Spleen (tissue), 13 donors: ENCODE measurements at places on chromosomes 1 and 21. TPM values are rescaled to one million over a fixed set of nuclear protein-coding genes. Genes with fewer than 3 reads are reported as not detected.

AIRE gene
- not detected for total RNA-seq

NGF gene
- 4.6 TPM for total RNA-seq

B3GALT6 gene
- 17.5 TPM for total RNA-seq

E2F2 gene
- total RNA-seq: 6.0 TPM

RGS13 gene
- total RNA-seq: 0.30 TPM

HES3 gene
- not detected for total RNA-seq

MAEL gene
- total RNA-seq: not detected

CADM3 gene
- 1.5 TPM for total RNA-seq

PROX1 gene
- total RNA-seq: 31.1 TPM

DYRK3 gene
- total RNA-seq: 6.6 TPM

BMP8A gene
- 1.3 TPM for total RNA-seq

- DNase-seq: no peak
- H3K36me3 ChIP-seq: no peaks in the 10 kb centered on the region
- H3K27ac ChIP-seq: peak overlapping the region; percentile 9
- no peak overlapping the region for H3K4me3 ChIP-seq
Observed at GRCh38 chr1:182169203-182169602, 107.7 kb upstream of the ZNF648 start.

- no peaks in the 10 kb centered on the region for H3K36me3 ChIP-seq
- peak overlapping the region; percentile 84 for H3K27ac ChIP-seq
- DNase-seq: peak; percentile 94
Observed at GRCh38 chr21:34889320-34889675, 159.8 kb downstream of the RUNX1 start.

DNA sequence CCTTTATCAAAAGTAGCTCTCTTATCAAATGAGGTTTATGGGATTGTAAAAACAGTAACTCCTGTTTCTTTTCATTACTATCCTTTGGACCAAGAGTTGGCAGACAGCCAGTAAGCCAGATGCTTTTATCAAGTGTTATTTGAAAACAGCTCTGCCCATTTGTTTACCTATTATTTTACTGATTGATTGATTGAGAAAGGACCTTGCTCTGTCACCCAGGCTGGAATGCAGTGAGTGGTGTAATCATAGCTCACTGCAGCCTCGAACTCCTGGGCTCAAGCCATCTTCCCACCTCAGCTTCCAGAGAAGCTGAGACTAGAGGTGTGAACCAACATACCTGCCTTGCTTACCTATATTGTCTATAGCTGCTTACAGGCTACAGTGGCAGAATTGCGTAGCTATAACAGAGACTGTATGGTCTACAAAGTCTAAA is 3.6 kb downstream of the PRKAB2 start:
- peaks cover 34% of the 10 kb centered on the region for H3K4me1 ChIP-seq
- H3K27ac ChIP-seq: no peak overlapping the region
- no peak overlapping the region for H3K4me3 ChIP-seq
- H3K36me3 ChIP-seq: no peaks in the 10 kb centered on the region

DNA sequence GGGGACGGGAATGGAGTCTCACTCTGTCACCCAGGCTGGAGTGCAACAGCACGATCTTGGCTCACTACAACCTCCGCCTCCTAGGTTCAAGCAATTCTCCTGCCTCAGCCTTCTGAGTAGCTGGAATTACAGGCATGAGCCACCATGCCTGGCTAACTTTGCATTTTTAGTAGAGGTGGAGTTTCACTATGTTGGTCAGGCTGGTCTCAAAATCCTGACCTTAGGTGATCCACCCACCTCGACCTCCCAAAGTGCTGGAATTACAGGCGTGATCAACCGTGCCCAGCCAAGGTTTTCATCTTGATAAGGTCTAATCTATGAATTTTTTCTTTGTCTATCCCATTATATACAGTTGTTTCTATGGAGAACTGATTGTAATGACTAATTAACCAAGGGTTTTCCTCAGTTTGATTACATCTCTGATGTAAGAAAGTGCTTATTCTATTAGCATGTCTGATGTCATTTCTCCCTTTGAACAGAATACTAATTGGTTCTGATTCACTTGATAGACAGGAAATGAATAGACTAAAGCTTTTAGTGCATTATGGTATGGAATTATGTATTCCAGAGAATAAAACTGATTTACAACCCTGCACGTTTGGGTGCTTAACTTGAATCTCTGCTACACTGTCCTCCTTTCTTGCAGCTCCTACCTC is 11.9 kb downstream of the PACC1 start:
- H3K4me3 ChIP-seq: no peak overlapping the region
- H3K36me3 ChIP-seq: peaks cover 13% of the 10 kb centered on the region
- no peak for DNase-seq
- H3K27me3 ChIP-seq: no peaks in the 10 kb centered on the region
- H3K27ac ChIP-seq: no peak overlapping the region

DNA sequence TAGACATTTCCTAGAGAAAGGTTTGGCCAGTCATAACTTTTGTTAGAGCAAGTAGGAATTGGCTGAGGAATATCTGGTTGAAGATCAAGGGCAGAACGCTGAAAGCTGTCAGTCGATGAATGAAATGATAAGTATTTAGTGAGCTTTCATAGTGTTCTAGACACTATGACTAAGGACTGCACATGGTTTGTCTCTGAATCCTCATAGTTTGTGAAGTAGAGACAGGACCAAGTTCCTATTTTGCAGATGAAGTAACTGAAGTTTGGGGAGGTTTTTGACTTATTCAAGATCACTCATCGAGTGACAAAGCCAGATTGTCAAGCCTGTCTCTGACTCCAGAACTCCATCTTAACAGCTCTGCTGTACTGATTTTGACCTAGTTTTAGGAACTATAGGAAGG is 4.7 kb downstream of the ELOA start:
- H3K27me3 ChIP-seq: no peaks in the 10 kb centered on the region
- H3K4me3 ChIP-seq: no peak overlapping the region
- H3K36me3 ChIP-seq: peaks cover 61% of the 10 kb centered on the region
- no peak overlapping the region for H3K27ac ChIP-seq

- no peak overlapping the region for H3K4me3 ChIP-seq
- H3K27ac ChIP-seq: no peak overlapping the region
- no peaks in the 10 kb centered on the region for H3K27me3 ChIP-seq
- H3K4me1 ChIP-seq: no peaks in the 10 kb centered on the region
Observed at GRCh38 chr1:185914089-185914488, 179.9 kb downstream of the HMCN1 start.

- no peaks in the 10 kb centered on the region for H3K27me3 ChIP-seq
- DNase-seq: no peak
- H3K4me1 ChIP-seq: no peaks in the 10 kb centered on the region
- H3K4me3 ChIP-seq: no peak overlapping the region
- H3K36me3 ChIP-seq: no peaks in the 10 kb centered on the region
- no peak overlapping the region for H3K27ac ChIP-seq
Observed at GRCh38 chr1:239982762-239983161, 108.9 kb upstream of the FMN2 start.

DNA sequence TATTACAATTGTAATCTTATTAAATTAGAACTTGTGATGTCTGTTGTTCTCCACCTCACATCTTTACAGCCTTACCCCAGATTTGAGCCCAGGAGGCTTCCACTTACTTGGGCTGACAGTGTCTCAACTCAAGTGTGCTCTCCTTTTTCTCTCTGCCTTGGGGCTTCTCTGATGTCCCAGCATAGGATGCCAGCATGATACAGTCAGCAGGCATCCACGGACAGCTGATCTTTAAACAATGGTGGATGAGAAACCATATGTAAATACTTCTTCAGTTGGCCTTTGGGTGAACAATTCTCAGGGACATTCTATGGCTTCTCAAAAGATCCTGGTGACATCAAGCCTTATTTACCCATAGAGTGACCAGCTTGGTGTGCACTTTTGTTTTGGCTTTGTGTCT is 107.6 kb upstream of the GORAB start:
- H3K36me3 ChIP-seq: no peaks in the 10 kb centered on the region
- peaks cover 11% of the 10 kb centered on the region for H3K27me3 ChIP-seq
- H3K4me1 ChIP-seq: no peaks in the 10 kb centered on the region
- no peak overlapping the region for H3K4me3 ChIP-seq

DNA sequence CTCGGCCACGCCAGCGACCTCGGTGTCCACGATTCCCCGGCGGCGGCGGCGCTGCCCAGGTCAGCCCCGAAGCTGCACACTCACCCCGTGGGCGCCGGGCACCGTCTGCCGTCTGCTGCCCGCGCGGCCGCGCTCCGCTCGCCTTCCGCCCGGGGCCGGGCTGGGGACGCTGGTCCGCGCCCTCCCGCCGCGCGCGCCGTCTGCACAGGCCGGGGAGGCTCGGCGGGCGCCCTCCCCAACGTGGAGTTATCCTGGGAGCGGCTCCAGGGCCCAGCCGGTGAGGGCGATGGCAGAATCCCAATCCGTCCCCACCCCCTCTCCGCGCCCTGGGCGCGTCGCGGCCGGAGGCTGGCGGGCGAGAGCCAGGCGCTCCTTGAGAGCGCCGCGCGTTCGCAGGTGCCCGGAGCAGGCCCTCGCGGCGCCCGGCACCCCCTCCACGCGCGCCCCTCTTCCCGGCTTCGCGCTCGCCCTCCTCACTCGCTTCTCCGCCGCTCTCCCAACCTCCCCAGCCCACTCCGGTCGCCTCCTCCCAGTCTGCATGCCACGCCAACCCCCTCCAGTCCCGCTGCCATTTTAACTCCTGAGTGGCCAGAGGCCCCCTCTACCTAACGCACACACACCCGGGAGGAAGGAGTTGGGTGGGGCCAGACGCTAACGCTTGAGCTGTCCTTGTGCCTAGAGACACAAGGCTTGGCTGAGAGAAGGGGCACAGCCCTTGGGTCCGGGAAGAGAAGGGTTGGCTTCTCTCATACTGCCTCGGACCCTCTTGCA is at the start of gene LRRN2:
LRRN2 (minus strand) TSS at position 503 of the 771 bp plus-strand sequence. CDS start 65,746 bp downstream, outside the sequence.
- H3K27me3 ChIP-seq: no peaks in the 10 kb centered on the region
- peak within 1 kb of the TSS; percentile 65 for H3K27ac ChIP-seq
- peak within 1 kb of the TSS; percentile 43 for H3K4me3 ChIP-seq

DNA sequence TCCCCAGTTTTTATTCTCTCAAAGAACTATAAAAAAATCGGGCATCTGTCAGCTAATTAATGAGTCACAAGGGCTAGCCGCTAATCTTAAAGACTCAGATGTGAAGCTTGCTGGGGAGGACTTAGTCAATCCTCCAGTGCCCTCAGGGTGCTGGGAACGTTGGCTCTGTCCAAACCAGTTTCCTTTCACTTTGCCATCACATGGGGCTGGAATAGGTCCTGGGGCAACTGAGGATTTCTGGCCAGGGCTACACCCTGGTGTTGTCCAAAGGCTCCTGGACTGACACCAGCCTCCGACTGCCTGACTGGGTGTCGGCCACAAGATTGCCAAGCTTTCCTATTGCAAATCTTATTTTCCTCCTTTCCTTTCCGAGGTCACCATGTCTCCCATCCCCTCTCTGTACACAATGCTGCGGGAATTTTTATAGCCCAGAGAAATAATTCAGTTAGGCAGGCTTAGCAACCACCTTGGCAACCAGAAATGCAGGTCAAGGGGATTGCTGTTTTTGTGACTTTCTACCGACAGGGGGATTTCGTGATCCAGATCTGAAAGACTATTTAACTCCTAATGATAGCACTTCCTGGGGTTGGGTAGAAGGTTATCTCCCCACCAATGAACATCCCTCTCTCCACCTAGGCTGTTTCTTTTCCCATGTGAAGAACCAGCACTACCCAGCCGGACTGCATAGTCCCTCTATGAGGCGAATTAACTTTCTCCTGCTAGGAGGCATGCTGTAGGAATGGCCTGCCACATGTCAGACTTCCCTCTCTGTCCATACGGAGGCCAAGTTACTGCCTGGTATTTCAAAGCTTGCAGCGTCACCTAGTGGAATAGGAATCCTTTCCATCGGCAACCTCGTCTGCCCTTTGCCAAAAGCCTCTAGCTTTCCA is 29.9 kb upstream of the CTBS start:
- peak overlapping the region; percentile 29 for H3K27ac ChIP-seq
- no peaks in the 10 kb centered on the region for H3K36me3 ChIP-seq
- no peaks in the 10 kb centered on the region for H3K4me1 ChIP-seq
- H3K27me3 ChIP-seq: no peaks in the 10 kb centered on the region
- peak overlapping the region; percentile 18 for H3K4me3 ChIP-seq

GRCh38 chr1:78490861-78491450 is at the start of gene PTGFR:
PTGFR (plus strand) TSS chr1:78490974; CDS start chr1:78492744, 1,770 bp downstream.
- H3K4me1 ChIP-seq: peaks cover 15% of the 10 kb centered on the region
- no peaks in the 10 kb centered on the region for H3K36me3 ChIP-seq
- no peak for DNase-seq
- H3K27me3 ChIP-seq: no peaks in the 10 kb centered on the region

DNA sequence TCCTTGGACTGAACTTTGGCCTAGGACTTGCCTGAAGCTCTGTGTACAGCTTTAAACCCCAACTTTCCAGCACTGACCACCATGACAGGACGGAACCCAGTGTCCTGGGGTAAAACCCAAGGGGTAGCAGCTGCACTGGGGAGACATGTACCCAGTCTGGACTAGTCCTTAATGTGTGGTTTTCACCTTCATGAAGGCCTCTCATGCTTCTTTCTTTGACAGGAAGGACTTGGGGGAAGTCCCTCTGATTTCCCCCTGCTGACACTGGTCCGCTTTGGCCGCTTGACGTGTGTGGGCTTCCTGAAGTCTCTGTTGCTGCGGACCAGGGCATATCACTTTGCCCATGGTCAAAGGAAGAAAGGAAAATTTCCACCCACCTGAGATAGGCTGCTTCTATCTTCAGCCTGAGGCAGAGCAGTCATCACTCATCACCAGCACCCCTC is 66.3 kb upstream of the PRDX6 start:
- H3K27ac ChIP-seq: peak overlapping the region; percentile 73
- peaks cover 91% of the 10 kb centered on the region for H3K4me1 ChIP-seq
- no peak overlapping the region for H3K4me3 ChIP-seq
- H3K27me3 ChIP-seq: no peaks in the 10 kb centered on the region

DNA sequence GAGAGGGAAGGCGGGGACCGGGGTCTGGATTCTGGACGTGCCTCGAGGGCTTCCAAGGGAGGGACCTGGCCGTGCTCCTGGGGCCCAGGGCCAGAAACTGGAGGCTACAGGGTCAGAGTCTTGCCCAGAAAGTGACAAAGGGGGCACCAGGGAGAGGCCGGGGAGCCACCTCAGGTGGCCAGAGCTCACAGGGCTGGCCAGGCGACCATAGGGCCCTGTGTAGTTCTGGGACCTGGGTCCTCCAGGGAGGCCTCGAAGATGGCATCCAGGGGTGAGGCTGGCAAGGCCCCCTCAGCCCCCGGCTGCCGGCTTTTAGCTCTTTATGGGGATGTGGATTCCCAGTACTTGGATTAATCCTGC is 14.3 kb upstream of the LRRC3 start:
- H3K27ac ChIP-seq: no peak overlapping the region
- H3K4me1 ChIP-seq: no peaks in the 10 kb centered on the region
- peaks cover 2% of the 10 kb centered on the region for H3K27me3 ChIP-seq
- no peak overlapping the region for H3K4me3 ChIP-seq
- peak; percentile 41 for DNase-seq
- peaks cover 48% of the 10 kb centered on the region for H3K36me3 ChIP-seq

DNA sequence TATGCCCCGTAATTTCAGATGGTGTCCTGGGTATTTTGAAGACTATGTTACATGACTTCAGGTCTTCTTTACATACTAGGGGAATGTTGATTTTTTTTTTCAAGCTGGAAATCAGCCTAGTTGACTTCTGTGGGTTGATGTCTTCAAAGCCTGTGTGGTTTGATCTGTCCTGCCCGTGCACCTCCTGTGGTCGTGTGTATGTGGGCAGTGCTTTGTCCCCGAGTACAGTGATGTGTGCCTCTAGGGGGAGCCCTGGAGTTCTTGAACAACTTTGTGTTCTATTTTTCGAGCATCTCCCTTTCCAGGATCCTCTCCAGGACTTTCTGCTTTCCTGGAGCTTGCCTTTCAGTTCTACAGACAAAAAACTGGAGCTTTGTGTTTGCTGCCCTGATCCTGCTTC is 28.9 kb downstream of the OBSCN start:
- H3K36me3 ChIP-seq: peaks cover 37% of the 10 kb centered on the region
- no peak overlapping the region for H3K4me3 ChIP-seq
- no peak for DNase-seq
- no peaks in the 10 kb centered on the region for H3K4me1 ChIP-seq
- H3K27me3 ChIP-seq: no peaks in the 10 kb centered on the region

GRCh38 chr1:24047110-24047477 is 64.8 kb downstream of the MYOM3 start:
- peaks cover 4% of the 10 kb centered on the region for H3K4me1 ChIP-seq
- H3K4me3 ChIP-seq: no peak overlapping the region
- no peaks in the 10 kb centered on the region for H3K36me3 ChIP-seq
- H3K27ac ChIP-seq: no peak overlapping the region
